Liver (tissue), 10 donors: ENCODE measurements at places on chromosomes 4 and X.

- DNase-seq = no peak
Measured at GRCh38 chrX:107273795-107274194, 67.4 kb downstream of the DNAAF6 start.

DNA sequence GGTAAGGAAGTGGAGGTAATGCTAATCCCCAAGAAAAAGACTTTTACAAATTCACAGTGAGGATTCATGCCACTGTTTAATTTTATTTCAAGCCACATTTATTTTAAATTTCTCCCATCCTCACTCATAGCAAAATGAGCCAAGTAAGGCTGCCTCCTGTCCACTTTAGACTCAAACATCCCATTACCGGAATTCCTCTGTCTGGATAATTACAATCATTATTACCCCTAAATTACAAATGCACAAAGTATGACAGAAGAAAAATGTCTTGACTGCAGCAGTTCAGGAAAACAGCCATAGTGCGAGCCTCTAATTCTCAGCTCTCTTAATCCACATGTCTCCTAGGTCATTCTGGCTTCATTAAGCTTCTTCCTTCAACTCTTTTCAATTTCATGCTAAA, 57.0 kb downstream of the MAPK10 start:
- no peak for DNase-seq

DNA sequence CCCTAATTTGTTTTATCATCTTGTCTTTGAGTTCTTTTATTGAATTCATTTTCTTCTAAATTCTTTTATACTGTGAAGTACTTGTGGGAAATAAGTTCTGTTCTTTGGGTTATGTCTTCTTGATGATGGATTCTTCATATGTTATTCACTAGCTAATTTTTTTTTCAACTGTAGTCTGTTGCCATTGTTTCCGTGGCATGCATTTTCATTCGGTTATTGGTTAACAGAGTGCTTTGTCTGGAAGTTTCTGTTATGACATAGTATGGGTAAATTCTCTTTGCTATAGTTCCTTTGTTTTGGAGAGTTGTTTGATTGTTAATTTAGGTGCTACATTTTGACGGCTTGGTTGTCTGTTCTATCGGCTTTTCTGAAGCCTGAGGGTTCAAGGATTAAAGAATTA, 184.9 kb upstream of the AADAT start:
- no peak for DNase-seq

- no peak for DNase-seq
Measured at GRCh38 chrX:13692771-13693231, 3.9 kb downstream of the RAB9A start.

DNA sequence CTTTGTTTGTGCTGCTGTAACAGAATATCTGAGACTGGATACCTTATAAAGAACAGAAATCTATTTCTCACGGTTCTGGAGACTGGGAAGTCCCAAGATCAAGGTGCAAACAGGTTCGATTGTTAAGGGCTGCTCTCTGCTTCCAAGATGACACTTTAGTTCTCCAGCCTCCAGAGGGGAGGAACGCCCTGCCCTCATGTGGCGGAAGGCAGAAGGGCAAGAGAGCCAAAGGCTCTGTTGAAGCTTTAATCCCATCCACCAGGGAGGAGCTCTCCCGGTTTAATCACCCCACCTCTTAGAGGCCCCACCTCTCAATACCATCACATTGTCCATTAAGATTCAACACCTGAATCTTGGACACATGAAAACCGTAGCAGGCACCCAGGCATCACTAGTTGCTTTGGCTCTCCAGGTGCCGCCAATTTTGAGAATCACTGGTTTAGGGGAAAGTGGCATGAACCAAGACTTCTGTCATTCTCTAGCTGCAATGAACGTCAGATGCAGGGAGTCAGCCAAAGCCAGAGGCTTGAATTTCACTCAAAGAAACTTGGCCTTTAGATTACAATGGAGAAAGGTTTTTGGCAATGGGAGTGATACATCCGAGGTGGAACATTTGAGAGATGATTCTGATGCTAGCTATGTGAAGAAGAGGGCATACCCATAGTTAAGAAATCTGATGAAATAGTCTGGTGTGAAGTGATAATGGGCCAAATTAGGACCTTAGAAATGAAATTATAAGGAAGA, 15.7 kb downstream of the FHL1 start:
- DNase-seq = no peak

DNA sequence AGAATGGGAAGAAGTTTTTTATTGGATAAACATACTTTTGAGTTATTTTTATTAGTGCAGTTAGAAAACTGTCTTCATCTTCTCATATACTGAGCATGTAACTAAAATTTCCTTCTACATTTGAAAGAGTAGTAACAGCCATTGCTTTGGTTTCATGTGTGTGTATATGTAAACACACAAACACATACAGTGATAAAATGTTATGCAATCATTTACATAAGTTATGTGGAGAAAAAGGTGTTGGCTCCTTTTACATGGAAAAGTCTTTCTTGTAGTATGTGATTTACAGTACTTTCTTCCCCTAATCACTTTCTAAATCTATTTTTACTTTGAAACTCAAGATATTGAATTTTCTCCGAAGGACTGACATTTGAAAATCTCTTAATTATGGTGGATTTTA, 194.3 kb upstream of the PACRGL start:
- no peak for DNase-seq

- DNase-seq = no peak
Measured at GRCh38 chr4:137432446-137433311, 99.6 kb downstream of the PCDH18 start.

- DNase-seq = no peak
Measured at GRCh38 chrX:78747489-78747888, at the start of gene LPAR4. LPAR4 (plus strand) TSS chrX:78747720; CDS start chrX:78754870, 7,150 bp downstream.

GRCh38 chr4:12126474-12126873, 697.8 kb upstream of the HS3ST1 start:
- no peak for DNase-seq

DNA sequence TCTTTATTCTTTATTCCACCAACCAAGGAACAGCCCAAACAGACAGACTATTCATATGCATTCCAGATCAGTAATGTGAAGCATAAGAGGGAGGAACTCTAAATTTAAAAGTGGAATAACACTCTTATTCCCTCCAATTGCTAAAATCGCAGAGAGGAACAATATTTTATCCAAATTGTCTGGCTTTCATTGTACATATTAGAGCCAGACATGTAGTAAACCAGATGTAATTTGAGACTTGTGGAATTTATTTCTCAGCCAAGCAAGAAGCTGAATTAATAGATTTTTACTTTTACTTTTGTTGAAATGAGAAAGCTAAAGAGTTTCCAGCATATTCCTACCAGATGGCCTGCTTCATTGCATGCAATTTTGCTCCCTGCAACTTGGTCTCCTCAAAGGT, 674.6 kb upstream of the SLIT2 start:
- no peak for DNase-seq

GRCh38 chr4:176036585-176037205, 28.9 kb upstream of the WDR17 start:
- no peak for DNase-seq

- no peak for DNase-seq
Measured at GRCh38 chrX:87878926-87879325, 361.3 kb downstream of the KLHL4 start.

- no peak for DNase-seq
Measured at GRCh38 chr4:128572778-128573241, 236.7 kb upstream of the JADE1 start.

DNA sequence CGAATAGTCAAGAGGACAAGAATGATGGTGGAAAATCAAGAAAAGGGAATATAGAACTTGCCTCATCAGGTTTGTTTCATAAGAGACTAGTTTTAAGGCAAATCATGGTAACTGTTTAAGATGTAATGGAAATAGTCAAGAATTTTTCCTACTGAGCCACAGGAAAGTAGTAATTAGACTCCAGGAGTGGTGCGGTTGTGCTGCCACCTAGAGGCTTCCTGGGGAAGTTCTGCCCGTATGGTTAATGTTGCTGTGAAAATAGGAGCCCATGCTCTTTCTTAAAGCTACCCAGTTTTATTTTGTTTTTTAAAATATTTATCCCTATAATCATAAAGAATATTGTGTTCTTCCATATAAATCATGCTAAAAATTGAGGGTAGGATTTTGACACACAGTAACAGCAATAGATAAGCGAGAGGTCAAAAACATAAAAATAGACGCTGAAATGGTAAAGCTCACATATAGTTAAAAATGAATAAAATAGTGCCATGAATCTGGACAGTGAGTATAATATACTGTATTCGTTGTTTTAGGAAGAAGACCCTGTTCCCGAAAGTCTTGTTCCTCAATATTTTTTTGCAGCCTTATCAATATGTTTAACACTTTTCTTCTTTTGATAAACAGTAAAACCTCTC, 87.0 kb downstream of the PHOX2B start:
- DNase-seq = peak; percentile 64

- no peak for DNase-seq
Measured at GRCh38 chr4:162959046-162959445, 207.6 kb downstream of the NAF1 start.

GRCh38 chrX:17546356-17546755, 171.4 kb downstream of the NHS start:
- no peak for DNase-seq

DNA sequence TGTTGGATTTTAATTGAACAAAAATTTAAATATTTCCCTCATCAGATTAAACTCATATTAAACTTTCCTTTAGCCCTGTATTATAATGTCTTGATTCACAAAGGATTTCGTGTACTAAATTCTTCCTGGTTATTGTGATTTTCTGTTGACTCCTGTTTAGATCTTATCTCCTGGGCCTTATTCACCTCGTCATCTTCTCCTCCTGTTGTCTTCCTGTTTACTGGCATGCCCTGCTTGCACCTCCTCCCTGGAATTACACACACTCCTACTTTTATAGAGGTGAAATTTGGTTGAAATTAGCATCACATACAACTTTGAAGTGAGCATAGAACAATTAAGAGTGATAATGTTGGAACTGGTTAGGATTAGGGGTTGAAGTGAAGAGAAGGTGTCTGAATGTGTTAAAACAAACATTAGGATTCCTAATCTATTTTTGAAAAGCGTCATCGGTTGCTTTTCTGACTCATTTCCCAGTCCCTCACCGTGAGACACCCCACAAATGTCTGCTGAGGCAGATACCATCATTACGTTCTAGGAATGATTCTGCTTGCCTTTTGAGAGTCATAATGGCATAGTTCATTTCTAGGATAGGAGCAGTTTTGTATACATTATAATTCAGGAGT, 32.5 kb downstream of the TLL1 start:
- DNase-seq = no peak

- DNase-seq = no peak
Measured at GRCh38 chr4:78481180-78481579, 70.4 kb upstream of the ANXA3 start.

GRCh38 chr4:20456407-20456806, 204.7 kb downstream of the SLIT2 start:
- no peak for DNase-seq

- DNase-seq = no peak
Measured at GRCh38 chrX:64792598-64793337, 183.5 kb downstream of the ZC4H2 start.

GRCh38 chr4:183591301-183591700, 67.7 kb downstream of the RWDD4 start:
- DNase-seq = no peak

DNA sequence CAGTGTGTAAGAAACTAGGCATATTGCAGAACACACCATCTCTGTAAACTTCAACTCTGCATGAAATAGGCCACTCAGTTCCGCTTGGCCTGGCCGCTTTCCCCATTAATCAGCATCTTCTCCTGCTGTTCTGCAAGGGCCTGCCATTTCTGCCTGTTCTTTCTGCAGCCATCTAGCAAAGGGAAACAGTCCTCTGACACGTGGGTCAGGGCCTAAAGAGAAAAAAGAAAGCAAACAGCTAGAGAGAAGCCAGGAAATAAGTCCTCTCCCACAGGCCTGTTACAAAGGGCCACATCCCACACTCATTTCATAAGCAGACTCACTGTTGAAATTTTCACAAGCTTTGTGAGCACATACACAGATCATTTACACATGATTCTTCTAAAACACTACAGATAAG, 130.1 kb downstream of the PDE5A start:
- no peak for DNase-seq

- no peak for DNase-seq
Measured at GRCh38 chr4:184444215-184444952, 30.0 kb downstream of the IRF2 start.

- no peak for DNase-seq
Measured at GRCh38 chr4:98113012-98113411, 30.3 kb downstream of the STPG2 start.

DNA sequence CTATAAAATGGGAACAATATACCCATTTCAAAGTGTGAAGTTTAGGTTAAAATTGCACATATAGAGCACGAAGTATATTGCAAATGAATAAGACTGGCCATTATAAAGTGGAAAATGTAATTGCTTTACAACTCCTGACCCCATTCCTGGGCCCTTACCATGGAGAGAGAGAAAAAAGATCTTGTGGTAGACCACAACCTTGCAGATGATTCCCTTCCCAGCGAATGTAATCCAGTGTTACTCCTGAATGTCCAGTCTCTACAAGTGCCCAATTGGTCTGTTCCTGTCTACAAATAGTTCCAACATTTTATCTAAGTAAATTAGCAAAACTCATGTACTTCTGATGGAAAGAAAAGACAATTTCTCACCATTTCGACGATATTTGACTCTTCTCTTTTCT, 184.1 kb upstream of the LNX1 start:
- no peak for DNase-seq

GRCh38 chr4:185885075-185885474, 73.1 kb upstream of the SORBS2 start:
- DNase-seq = no peak

GRCh38 chr4:79184476-79184875, 141.4 kb downstream of the NAA11 start:
- no peak for DNase-seq

- no peak for DNase-seq
Measured at GRCh38 chrX:13212191-13212651, 107.6 kb downstream of the ATXN3L start.

DNA sequence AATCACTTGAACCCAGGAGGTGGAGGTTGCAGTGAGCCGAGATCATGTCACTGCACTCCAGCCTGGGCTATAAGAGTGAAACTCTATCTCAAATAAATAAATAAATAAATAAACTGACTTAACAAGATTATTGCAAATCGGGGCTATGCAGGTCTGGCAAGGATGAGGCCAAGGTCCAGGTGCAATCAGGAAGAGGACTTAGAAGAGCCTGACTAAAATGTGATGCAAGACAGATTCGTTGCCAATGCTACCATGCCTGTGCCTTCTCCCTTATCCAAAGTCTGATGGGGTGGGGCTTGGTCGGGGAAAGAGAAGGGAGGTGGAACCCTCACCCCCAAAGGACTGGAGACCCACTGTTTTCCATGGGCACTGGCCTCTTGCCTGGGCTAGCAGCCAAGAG, 14.7 kb downstream of the ZCCHC13 start:
- no peak for DNase-seq

DNA sequence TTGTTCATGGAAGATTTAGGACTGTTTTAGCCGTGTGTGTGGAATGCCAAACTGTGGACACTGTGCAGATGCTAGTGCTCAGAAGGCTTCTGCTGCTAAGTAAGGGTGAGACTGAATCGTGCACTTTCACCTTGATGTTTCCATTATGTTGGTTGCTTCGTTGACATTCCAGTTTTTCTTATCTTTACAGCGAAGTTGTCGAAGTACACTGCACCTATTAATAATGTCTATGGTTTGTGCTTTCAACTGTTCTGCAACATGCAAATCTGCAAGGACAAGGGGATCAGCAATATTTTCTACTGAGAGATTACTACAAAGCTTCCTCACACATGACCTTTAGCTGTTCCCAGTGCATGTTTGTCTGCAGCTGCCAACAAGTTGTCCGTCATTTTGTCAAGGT, 67.7 kb downstream of the UGT2A3 start:
- DNase-seq = no peak
